ENCODE measurements at places on chromosomes 3 and 15.

- DNase-seq = no peak
Observed at GRCh38 chr3:125119752-125120378, 64.1 kb upstream of the HEG1 start.

DNA sequence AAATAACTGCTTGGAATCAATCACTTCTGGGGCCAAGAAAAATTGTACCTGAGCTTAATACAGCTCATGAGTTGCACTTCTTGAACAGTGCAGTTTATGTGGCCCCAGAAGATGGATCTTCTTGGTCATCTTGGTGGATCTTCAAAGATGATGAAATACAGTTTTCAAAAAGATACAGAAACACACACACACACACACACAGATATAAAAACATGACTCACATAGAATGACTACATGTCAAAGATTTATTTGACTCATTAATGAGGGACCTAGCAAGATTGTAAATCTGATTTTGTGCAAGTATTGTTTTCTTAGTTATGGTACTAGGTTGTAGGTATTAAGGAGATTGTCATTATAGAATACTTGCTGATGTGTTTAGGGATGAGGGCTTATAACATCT lies 32.6 kb downstream of the PDCD6IP start:
- no peak for DNase-seq

- DNase-seq = no peak
Observed at GRCh38 chr3:112974894-112975293, at the start of gene CD200R1. TSS of gene CD200R1 (minus strand) at chr3:112975103. CDS start at chr3:112974857, 246 bp downstream.

GRCh38 chr3:175002732-175003143 lies 143.6 kb downstream of the NAALADL2 start:
- peak; percentile 95 for DNase-seq

DNA sequence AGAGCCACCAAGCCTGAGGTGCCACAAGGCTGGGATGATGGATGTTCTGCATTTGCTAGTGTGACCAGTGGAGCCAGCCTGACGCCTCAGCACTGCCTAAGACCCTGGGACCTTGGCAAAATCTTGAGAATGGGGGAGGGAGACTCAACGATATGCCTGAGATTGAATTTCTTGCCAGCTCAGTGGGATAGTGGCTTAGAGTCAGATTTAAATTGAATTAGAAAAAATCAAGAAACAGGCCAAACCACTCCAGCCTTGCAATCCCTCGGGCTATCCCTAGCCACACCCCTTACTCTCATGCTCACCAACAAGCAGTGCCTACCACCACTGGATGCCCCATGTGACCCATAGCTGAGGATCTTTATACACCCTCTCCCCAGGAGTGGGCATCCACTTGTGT lies 18.7 kb upstream of the PDE8A start:
- DNase-seq = no peak

GRCh38 chr3:42123012-42123581 lies 31.9 kb downstream of the TRAK1 start:
- DNase-seq = no peak

- DNase-seq = no peak
Observed at GRCh38 chr15:88365124-88365523, 102.1 kb downstream of the MRPL46 start.

DNA sequence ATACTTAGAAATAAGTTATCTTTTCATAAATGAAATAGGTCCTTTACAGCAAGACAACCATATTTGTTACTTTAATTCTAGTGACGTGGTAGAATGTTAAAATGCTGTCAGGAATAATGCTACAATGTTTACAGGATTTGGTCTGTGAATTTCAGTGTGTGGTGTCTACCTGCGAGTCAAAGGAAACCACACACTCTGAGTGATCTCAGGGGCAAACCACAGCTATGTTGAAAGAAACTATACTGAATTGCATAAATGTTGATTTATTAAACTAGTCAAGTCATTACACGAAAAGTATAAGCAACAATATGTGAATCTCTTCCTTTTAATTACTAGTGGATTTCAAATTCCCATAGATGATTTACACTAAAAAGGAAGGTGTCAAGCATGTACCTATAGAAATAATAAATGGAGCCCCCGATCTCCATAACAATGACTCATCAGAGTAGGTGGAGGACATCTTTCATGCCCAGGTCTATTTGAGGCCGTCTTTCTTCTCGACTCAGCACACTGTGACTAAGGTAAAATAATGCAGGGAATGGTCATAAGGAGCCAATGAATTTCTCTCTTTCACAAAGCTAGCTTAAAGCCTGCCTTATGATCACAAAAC lies 463.0 kb downstream of the ERC2 start:
- DNase-seq = no peak

DNA sequence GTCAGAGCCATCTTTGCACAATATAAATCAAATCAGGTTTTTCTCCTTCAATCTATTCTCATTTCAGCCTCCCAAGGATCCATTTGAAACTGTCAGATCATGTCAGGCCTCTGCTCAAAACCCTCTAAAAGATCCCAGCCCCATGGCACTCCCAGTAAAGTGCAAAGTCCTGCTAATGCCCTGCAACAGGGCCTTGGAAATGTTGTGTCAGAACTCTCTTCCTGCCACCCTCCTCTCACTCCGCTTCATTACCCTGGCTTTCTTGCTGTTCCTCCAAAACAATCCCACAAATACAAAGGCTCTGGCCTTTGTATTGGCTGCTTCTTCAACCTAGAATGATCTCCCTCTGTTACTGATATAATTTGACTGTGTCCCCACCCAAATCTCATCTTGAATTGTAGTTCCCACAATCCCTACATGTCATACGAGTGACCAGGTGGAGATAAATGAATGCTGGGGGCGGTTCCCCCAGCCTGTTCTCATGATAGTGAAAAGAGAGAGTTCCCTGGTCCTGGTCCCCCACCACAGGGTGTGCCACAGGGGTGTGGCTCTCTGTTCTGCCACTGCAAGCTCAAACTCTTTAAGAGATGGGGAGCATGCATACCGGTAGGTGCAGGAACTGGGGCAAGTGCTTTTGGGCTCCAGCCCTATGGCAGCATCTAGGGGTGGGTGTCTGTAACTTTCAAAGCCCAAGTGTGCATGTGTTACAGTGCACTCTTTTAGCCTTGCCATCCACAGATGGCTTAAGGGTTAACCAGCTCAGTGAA lies 22.9 kb upstream of the TRA2B start:
- DNase-seq = no peak

DNA sequence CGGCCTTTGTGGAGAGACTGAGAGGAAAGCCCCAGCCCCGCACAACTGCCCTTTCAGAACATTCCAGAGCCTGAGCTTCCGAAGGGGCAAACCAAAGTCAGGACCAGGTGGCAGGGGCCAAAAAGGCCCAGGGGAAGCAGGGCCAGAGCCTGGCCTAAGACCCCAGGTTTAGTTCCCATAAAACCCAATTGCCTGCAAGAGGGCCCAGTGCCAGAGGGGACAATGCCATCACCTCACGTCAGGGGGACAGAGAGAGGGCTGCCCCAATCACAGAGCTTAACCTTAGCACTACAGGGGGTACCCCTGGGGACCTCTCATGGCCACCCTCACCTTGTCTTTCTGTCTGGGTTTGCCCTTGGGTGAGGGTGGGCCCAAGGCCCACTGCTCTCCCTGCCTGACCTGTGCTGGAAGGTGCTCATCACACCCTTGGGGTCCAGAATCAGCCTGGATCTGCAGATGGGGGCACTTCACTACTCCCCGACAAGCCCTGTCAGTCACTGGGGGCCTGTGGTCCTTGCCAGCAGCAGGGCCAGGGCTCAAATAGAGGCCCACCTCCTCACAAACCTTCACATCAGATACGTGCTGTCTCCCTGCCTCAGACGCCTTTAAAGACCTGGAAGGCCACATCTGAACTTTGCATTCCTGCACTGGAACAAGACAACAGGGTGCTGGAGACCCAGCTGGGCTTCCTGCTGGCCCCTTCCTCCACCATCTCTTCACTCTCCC lies 3.8 kb downstream of the CALML4 start:
- no peak for DNase-seq

GRCh38 chr3:9729419-9729818 lies 2.1 kb upstream of the BRPF1 start:
- DNase-seq = no peak

DNA sequence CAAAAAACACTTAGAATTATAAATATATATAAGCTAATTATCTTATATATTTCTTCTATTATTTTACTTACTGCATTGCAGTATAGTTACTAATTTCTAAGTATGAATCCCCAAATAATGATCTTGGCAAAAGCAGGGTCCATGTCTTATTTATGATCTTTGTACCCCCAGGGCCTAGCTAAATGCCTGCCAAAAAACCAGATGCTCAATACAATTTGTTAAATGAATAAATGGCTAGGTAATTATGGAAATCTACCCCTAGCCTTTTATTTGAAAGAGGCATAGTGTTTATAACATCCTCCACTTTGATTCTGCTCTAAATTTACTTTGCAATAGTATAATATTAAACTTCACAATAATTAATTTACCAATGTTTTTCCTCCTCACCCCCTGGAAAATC lies 69.5 kb downstream of the CSNK1G1 start:
- no peak for DNase-seq

GRCh38 chr15:62125773-62126172 lies 39.3 kb downstream of the C2CD4B start:
- DNase-seq = peak; percentile 42

- DNase-seq = no peak
Observed at GRCh38 chr15:31060429-31061140, 40.9 kb downstream of the TRPM1 start.

GRCh38 chr3:143172062-143172794 lies 52.7 kb downstream of the CHST2 start:
- no peak for DNase-seq

GRCh38 chr3:18900994-18901393 lies 247.3 kb upstream of the KCNH8 start:
- no peak for DNase-seq

GRCh38 chr3:175731543-175731942 lies 872.4 kb downstream of the NAALADL2 start:
- DNase-seq = no peak

GRCh38 chr3:115423170-115423569 lies 200.1 kb upstream of the GAP43 start:
- no peak for DNase-seq

DNA sequence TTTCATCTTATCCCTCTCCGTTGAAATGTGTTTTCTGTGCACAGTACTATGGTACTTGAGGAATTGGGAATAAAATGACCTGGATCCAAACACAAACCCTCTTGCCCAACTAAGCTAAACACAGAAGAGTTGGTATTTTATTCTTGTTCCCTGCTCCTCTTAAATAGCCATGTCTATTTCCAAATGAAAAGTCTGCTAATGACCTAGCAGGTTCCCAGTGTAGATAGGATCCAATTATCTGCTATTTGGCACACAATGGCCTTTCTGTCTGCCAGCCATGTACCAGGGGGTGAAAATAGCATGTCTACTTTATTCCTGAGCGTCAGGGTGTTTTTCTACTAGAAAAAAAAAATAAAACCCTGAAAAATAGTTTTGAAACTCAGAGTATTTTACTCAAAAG lies 657.0 kb upstream of the NAALADL2 start:
- DNase-seq = no peak

GRCh38 chr15:33296050-33296449 lies 14.7 kb upstream of the RYR3 start:
- DNase-seq = no peak

Data from adipocyte (in vitro differentiated cells).